ENCODE measurements at places on chromosomes 2 and 18.

DNA sequence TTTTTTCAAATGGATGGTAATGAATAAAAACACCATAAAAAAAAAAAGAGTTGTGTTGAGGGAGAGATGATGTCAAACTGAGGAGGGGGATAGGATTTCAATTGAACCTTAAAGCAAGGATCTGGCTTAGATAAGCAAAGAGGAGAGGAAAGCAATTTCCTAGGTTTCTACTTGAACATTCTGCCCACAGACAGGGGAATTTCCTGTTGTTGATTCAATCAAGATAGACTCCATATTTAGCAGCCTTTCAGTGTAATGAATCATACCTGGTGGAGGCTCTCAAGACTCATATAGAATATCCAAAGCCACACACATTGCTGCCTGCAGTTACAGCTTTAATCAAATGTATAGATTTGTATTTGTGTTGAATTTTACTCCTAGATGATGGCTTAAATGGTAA lies 294.4 kb upstream of the PIK3C3 start:
- no peak for DNase-seq

GRCh38 chr2:75607988-75608683 lies 38.4 kb upstream of the MRPL19 start:
- DNase-seq, result no peak

DNA sequence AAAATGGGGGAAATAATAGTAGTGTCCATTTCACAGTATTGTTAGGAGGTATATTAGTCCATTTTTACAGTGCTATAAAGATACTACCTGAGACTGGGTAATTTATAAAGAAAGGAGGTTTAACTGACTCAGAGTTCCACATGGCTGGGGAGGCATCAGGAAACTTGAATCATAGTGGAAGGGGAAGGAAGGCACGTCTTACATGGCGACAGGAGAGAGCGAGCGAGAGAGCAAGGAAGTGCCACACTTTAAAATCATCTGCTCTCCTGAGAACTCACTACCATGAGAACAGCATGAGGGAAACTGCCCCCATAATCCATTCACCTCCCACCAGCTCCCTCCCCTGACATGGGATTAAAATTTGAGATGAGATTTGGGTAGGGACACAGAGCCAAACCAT lies 23.4 kb downstream of the MGAT5 start:
- no peak for DNase-seq

DNA sequence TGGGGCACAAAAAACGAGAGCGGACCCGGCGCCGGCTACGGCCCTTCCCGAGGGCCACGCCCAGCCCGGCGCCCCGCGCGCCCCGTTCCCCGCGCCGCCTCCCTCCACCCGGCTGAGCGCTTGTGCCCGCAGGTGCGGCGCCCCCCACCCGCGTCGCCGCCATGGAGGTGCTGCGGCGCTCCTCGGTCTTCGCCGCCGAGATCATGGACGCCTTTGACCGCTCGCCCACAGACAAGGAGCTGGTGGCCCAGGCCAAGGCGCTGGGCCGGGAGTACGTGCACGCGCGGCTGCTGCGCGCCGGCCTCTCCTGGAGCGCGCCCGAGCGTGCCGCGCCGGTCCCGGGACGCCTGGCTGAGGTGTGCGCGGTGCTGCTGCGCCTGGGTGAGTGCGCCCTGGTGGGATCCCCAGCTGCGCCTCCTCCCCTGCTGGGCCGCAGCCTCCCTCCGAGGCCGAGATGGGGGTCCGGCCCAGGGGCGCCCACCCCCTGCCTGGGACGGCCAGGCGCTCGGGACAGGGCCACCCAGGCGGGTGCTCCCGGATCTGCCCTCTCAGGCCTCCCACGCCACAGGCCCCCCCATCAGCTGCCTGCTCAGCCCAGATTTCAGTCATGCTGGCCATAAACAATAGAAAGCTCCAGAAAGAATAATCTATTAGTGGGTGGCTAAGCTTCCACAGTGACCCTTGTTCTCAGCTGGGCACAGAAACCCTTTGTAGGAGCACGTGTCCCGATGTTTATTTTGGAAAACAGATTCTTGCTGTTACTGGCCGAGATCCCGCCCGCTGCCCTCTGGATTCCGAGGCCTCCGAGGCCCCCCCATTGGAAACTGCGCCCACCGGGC lies 997 bp downstream of the BOK start:
- DNase-seq, result peak; percentile 39

- DNase-seq, result peak; percentile 88
These were observed 430 bp upstream of the CHMP1B start for GRCh38 chr18:11850821-11851145.

DNA sequence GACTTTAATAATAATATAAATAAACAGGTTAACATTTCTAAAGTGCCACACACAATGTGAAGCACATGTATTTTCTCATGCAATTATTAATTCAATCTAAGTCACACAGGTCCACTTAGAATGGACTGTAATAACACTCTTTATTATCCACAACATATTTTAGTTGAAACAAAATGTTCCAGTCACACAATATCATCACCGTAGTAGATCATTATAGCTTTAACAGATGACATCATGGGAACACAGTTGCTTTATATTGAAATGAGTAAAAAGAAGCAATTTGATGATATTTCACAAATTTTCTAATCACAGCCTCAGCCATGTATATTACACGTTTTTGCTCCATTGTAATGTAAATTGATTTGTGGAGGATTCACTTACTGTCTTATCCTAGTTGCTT lies 266.3 kb downstream of the MEIS1 start:
- DNase-seq, result no peak

GRCh38 chr2:43542285-43542933 lies 53.4 kb downstream of the THADA start:
- peak; percentile 77 for DNase-seq

- DNase-seq, result peak; percentile 23
These were observed at the start of gene ITPRIPL1 for GRCh38 chr2:96325041-96325883. Gene ITPRIPL1, plus strand, starts transcription at chr2:96325317. Its CDS starts 523 bp downstream, at chr2:96325840.

- DNase-seq, result no peak
These were observed 623.8 kb upstream of the NXPH2 start for GRCh38 chr2:139403948-139404347.

DNA sequence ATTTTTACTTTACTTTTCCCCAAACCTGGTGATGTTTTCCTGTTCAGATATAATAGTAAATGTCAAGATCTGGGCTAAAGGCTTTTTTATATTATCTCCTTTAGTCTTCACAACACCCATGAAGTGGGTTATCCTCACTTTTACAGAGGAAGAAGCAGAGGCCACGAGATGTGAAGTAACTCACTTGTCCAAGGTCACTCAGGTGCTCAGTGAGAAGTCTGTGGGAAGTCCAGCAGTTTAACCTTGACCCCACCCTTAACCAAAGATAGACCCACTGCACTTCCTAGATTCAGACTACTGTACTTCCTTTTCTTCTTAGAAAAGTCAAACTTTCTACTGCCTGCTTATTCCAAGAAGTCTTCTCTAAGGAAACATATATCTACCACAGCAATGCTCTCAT lies 56.3 kb upstream of the STAT1 start:
- DNase-seq, result no peak

GRCh38 chr18:13501543-13501887 lies 224.8 kb downstream of the FAM210A start:
- no peak for DNase-seq

DNA sequence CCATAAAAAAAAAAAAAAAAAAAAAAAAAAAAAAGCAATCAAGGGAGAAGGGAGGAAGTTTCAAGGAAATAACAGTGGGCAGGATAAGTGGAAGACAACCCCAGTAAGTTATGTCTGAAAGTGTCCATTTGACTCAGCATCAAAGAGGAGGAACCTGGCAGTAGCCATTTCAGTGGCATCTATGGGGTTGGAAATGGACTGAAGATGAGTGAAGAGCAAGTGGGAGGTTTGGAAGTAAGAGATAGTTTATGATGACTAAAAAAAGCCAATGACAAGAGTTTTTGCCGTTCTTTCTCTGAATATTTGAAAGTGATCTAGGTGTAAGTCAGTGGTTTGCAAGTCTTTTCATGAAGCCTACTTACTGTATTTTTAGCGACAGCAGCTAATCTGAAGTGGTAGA lies 9.2 kb upstream of the SELENOI start:
- DNase-seq, result no peak

DNA sequence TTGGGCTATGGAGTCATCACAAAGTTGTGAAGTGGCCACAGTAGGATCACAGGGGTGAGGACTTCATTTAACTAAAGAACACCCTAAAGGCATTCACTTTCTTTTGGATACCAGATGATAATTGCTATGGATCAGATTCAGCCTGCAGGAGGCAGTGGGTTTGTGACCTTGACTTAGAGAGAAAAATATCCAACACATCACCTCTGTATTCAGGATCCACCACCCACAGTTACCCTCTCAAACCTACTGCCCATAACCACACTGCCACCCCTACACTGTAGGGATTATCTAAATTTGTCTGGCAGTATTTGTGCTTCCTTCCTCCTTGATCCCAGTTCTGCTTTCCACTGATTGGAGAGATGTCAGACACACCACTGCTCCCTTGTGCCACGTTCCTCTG lies 269.4 kb downstream of the MYCN start:
- DNase-seq, result no peak

GRCh38 chr2:70716131-70716743 lies 51.8 kb downstream of the ADD2 start:
- DNase-seq, result no peak

DNA sequence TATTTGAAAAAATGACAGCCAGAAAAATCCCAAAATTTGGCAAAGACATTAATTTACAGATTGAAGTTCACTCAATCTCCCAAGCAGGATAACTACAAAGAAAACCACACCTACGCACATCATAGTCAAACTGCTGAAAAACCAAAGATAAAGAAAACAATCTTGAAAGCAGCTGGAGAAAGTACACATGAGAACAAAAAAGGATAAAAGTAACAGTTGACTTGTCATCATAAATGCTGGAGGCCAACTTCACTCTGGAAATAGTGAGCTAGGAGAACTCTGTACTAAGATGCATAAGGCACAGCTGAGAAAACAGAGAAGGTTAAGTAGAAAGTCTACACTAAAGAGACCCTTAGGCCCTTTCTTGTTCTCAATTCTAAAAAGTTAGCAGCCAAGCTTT lies 73.1 kb downstream of the TLK1 start:
- no peak for DNase-seq

DNA sequence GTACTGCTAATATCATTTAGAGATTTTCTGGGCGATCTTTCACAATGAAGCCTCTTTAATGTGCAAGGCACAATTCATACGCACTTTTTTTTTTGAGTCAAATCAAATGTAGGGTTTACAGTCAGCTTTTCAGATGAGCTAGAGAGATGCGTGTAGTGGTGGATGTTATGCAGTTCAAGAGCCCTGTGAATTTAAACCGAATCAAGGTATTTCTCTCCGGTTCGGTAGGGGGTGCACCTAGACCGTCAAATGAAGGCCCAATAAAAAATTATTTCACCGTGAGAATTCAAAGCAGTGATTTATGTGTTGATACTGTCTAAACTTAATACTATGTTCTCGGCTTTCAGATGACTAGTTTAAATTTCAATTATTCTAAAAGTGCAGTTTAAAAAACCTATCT lies 1.1 kb downstream of the PTH2R start:
- peak; percentile 22 for DNase-seq

GRCh38 chr2:144596073-144596871 lies 76.4 kb upstream of the ZEB2 start:
- DNase-seq, result peak; percentile 17

GRCh38 chr18:79406708-79407107 lies 11.0 kb downstream of the NFATC1 start:
- no peak for DNase-seq

- DNase-seq, result no peak
These were observed 1.8 kb downstream of the PRKCE start for GRCh38 chr2:45653122-45653913.

DNA sequence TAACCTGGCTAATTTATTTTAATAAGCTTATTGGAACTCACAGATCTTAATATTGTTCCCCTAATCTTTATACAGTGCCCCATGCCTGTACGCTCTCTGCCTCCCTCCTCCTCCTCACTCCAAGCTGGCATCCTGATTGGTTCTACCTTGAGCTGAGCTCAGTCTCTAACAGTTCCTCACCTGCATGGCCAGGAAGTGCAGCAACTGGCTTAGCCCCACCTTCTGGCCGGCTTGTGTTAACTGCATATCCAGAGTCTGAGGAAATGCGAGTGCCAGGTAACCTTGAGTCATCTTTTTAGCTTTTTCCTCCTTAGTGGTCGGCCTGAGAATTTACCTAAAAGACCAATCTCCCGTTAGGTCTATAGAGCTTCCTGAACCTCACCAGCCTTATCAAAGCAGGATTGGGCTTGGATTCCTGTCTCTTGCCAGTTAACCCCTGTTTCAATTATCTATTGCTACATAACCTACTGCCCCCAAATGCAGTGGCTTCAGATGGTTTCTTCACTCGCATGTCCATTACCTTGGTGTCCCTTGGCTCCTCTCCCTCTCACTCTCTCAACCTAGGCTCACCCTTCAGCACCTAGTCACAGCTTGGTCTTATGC lies 89.5 kb upstream of the STK39 start:
- no peak for DNase-seq

DNA sequence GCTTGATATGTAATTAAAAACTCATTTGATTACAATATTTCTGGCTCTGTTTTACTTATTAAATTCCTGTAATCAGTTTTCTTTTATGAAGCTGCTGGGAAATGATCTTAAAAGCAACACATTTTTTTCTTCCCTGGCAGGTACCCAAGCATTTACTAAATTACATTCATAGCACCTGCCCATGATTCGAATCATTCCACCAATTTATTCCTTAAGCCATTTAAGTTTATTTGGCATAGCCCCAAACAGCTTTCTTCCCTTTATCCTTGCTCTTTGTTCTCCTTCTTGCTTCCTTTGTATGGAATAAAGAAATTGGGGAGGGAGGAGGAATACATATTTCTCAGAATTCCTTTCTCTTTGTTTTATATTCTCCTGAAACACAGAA lies 241.3 kb downstream of the AGPS start:
- DNase-seq, result no peak

GRCh38 chr2:146661473-146662096 lies 1183.2 kb upstream of the ACVR2A start:
- peak; percentile 61 for DNase-seq

Data from fibroblast of mammary gland (primary cell).